ENCODE measurements at places on chromosomes 7 and 10. TPM values are rescaled to one million over a fixed set of nuclear protein-coding genes. Genes with fewer than 3 reads are reported as not detected.

PTN gene
- 9.2 TPM for total RNA-seq

- H3K27me3 ChIP-seq, result no peaks in the 10 kb centered on the region
- peak overlapping the region; percentile 29 for H3K4me3 ChIP-seq
- no peaks in the 10 kb centered on the region for H3K36me3 ChIP-seq
- H3K27ac ChIP-seq, result peak overlapping the region; percentile 25
- DNase-seq, result no peak
Observed at GRCh38 chr10:22278441-22278782, 37.8 kb upstream of the COMMD3 start.

GRCh38 chr10:96509017-96509641, 4.6 kb downstream of the TLL2 start:
- no peaks in the 10 kb centered on the region for H3K27me3 ChIP-seq
- no peak overlapping the region for H3K27ac ChIP-seq
- DNase-seq, result no peak

GRCh38 chr10:107206833-107207232, 42.3 kb upstream of the SORCS1 start:
- no peak overlapping the region for H3K27ac ChIP-seq
- no peak for DNase-seq
- H3K4me3 ChIP-seq, result no peak overlapping the region
- no peaks in the 10 kb centered on the region for H3K4me1 ChIP-seq
- no peaks in the 10 kb centered on the region for H3K36me3 ChIP-seq

DNA sequence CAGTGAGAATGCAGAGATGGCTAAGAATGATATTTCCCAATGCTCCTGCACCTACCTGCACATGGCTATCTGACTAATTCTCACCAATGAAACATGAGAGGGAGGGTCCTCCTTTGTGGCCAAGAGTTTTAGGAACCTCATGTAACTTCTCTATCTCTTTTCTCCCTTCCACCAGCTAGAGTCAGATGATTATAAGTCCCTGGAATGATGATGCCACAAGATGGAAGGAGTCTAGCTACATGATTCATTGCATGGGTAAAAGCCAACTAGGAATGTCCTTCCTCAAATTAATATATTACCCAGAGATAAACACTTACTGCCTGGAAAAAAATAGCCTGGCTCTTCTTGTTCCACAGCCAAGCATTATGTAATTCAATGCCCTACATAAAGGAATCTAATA, 55.1 kb upstream of the AASS start:
- H3K27me3 ChIP-seq, result no peaks in the 10 kb centered on the region
- DNase-seq, result no peak
- no peaks in the 10 kb centered on the region for H3K4me1 ChIP-seq
- H3K27ac ChIP-seq, result no peak overlapping the region
- no peak overlapping the region for H3K4me3 ChIP-seq

- no peak for DNase-seq
- H3K36me3 ChIP-seq, result no peaks in the 10 kb centered on the region
- H3K27ac ChIP-seq, result no peak overlapping the region
- H3K4me1 ChIP-seq, result peaks cover 29% of the 10 kb centered on the region
- H3K4me3 ChIP-seq, result no peak overlapping the region
Observed at GRCh38 chr7:133053321-133053891, 28.5 kb downstream of the CHCHD3 start.

DNA sequence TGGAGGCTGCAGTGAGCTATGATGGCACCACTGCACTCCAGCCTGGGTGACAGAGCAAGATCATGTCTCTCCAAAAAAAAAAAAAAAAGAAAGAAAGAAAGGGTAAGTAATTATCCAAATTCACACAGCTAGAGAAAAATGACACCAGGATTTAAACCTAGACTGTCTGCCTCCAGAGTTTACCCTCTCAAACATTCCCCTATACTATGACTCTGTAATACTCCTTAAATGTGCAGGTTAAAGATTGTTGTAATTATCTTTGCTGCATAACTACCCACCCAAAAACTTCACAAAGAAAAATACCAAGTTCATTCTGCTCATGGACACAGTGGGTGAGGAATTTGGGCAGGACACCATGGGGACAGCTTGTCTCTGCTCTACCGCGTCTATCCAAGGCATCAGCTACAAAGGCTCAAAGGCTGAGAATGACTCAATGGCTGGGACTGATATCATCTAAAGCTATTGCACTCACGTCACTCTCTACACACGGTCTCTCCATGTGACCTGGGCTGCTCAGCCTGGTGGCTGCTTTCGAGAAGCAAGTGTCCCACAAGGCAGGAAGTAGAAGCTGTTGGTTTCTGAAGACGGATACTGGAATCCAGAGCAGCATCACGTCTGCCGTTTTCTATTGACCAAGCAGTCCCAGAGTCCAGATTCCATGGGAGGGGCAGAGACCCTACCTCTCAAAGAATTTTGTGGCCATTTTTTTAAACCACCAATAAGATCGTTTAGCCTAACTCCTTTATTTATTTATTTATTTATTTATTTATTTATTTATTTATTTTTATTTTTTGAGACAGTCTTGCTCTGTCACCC, 185.7 kb upstream of the AUTS2 start:
- H3K36me3 ChIP-seq, result no peaks in the 10 kb centered on the region
- H3K4me3 ChIP-seq, result no peak overlapping the region
- H3K27me3 ChIP-seq, result no peaks in the 10 kb centered on the region

GRCh38 chr10:62058476-62058875, 157.0 kb downstream of the ARID5B start:
- H3K27me3 ChIP-seq, result no peaks in the 10 kb centered on the region
- no peak for DNase-seq
- H3K4me1 ChIP-seq, result peaks cover 42% of the 10 kb centered on the region
- H3K36me3 ChIP-seq, result peaks cover 10% of the 10 kb centered on the region
- peak overlapping the region; percentile 4 for H3K27ac ChIP-seq

GRCh38 chr7:106053109-106053508, 59.0 kb downstream of the SYPL1 start:
- no peaks in the 10 kb centered on the region for H3K36me3 ChIP-seq
- H3K27me3 ChIP-seq, result peaks cover 1% of the 10 kb centered on the region
- H3K27ac ChIP-seq, result no peak overlapping the region
- DNase-seq, result no peak
- H3K4me3 ChIP-seq, result no peak overlapping the region

TAC1 gene
- not detected for total RNA-seq

DNA sequence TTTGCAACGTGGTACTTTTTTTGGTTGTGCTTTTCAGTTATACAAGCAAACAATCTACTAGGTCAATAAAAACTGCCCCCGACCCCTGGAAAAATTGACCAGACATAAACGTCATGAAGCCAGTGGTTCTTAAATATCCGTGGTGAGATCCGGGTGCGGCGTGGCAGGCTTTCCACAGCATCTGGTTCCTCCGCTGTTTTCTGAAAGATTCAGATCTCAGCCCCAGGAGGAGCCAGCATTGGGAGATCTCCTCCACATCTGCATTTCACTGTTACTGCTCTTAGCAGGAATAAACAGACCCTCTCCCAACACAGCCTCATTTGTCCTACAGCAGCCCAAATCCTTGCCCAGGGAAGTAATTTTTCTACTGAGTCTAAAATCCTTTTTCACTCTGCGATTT, 664.3 kb upstream of the FOXK1 start:
- no peaks in the 10 kb centered on the region for H3K36me3 ChIP-seq
- H3K4me3 ChIP-seq, result no peak overlapping the region

GRCh38 chr10:104642658-104643302, 1.7 kb downstream of the SORCS3 start:
- no peak overlapping the region for H3K27ac ChIP-seq
- H3K27me3 ChIP-seq, result no peaks in the 10 kb centered on the region
- no peaks in the 10 kb centered on the region for H3K4me1 ChIP-seq
- H3K36me3 ChIP-seq, result no peaks in the 10 kb centered on the region

DNA sequence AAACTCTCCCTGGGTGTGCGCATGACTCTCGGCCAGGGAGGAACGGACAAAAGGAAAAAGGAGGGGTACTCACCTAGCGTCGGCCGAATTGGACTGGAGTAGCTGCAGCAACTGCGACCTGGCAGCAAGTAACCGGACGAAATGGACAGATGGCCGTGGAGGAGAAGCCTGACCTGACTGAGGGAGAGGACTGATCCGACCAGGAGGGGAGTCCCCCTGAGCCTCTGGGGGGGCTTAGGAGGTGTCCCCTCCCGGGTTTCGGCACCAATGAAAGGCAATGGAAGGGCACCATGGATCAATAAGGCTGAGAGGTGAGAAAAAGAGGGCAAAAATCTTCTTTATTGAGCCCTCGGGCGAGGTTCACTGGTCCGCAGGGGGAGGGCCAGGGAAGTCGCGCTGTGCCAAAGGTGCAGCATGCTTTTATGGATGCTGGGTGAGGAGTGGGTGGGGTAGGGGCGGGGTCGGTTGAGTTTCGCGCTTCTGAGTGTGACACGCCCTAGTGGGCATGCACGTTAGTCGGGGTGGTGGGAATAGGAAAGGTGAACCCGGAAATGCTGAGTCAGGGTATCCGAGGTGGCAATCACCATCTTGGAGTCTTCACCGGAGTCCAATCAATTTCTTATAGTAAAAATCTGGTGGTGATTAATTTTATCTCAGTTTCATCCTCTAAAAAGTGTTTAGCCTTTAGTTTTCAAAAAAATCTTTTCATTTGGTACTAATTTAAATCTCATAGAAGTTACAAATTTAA, 638.5 kb upstream of the DPP6 start:
- H3K4me1 ChIP-seq, result no peaks in the 10 kb centered on the region
- H3K27me3 ChIP-seq, result no peaks in the 10 kb centered on the region
- H3K4me3 ChIP-seq, result no peak overlapping the region
- H3K36me3 ChIP-seq, result no peaks in the 10 kb centered on the region
- no peak for DNase-seq

DNA sequence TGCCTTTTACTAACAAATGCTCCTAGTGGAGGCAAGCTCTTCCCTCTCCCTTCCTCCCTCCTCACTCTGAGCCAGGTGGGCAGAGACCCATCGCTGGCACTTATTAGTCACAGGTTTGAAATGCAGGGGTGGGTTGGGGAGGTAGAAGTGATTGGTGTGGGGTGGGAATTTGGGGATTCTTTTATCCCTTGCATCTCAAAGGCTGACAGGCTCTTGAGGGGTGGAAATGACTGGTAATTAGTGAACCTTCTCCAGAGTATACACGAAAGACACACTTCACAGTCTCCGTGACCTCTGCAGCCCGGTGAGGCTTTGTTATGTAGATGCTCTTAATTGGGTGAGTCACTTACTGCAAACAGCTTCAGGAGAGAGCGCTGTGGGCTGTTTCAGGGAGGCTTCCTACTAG, 13.9 kb upstream of the LRMDA start:
- no peak overlapping the region for H3K27ac ChIP-seq
- no peaks in the 10 kb centered on the region for H3K36me3 ChIP-seq
- DNase-seq, result no peak
- no peaks in the 10 kb centered on the region for H3K4me1 ChIP-seq
- H3K4me3 ChIP-seq, result no peak overlapping the region
- no peaks in the 10 kb centered on the region for H3K27me3 ChIP-seq

DNA sequence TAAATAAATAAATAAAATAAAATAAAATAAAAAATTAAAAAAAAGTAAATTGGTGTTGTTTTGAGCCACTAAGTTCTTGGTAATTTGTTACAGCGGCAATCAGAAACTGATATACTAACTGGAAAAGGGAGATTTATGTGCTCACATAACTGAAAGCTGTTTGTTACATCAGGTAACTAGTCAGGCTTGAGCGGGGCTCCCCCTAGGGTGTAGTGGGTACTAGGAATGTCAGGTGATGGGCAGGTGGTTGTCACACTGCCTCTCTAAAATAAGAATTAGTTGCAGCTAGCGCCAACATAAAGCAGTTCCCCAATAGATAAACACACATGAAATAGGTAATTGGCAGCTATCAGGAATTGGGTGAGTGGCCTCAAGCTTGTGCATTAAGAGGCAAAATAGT, 1336.9 kb downstream of the XPNPEP1 start:
- no peaks in the 10 kb centered on the region for H3K36me3 ChIP-seq
- no peak overlapping the region for H3K4me3 ChIP-seq
- H3K4me1 ChIP-seq, result peaks cover 34% of the 10 kb centered on the region

PLEKHA8 gene
- total RNA-seq, result 32.5 TPM

JCAD gene
- total RNA-seq, result 13.0 TPM

ZNF33A gene
- total RNA-seq, result 33.9 TPM

DNA sequence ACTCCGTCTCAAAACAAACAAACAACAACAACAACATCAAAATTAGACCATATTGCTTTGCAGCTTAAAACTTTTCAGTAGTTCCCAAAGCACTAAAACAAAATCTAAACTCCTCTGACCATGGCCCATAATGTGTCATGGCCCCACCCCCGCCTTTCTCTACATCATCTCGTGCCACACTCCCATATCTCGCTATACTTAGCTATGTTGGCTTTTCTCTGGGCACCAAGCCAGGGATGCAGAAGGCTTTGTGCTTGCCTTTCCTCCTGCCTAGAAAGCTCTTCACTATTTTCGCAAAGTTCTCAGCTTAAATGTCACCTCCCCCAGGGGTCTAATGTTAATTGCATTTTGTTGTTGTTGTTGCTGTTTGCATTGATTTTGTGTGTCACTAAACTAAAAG, 15.1 kb upstream of the SLC16A12 start:
- peaks cover 12% of the 10 kb centered on the region for H3K4me1 ChIP-seq
- H3K27ac ChIP-seq, result no peak overlapping the region
- DNase-seq, result no peak
- no peaks in the 10 kb centered on the region for H3K27me3 ChIP-seq
- no peak overlapping the region for H3K4me3 ChIP-seq
- no peaks in the 10 kb centered on the region for H3K36me3 ChIP-seq

NIPSNAP2 gene
- 59.3 TPM for total RNA-seq
